ENCODE measurements at places on chromosomes 5 and 9.

DNA sequence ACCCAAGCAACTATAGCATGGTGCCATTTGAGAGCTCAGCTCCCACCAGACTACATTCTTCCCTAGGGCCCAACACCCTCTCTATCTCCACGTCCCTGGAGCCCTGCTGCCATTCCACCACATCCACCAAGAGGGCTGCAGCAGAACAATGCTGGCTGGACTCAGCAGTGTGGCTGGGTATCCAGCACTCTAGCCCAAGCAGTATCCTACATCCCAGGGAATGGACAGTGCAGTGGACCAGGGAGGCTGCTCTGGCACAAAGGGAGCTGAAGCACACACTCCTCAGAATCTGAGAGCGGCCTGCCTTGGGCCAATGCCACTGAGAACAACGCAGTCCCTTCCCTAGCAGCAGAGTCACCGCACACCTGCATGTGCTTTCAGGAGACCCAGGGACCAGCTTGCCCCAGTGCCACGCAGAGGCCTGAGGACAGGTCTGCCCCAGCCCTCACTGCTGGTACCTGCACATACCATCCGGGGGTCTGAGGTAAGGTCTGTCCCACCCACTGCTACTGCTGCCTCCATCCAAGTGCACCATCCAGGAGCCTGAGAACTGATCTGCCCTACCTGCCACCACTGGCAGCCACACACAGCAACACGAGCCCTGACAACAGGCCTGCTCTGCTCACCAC is 95.9 kb downstream of the ZDHHC21 start:
- no peak for DNase-seq

DNA sequence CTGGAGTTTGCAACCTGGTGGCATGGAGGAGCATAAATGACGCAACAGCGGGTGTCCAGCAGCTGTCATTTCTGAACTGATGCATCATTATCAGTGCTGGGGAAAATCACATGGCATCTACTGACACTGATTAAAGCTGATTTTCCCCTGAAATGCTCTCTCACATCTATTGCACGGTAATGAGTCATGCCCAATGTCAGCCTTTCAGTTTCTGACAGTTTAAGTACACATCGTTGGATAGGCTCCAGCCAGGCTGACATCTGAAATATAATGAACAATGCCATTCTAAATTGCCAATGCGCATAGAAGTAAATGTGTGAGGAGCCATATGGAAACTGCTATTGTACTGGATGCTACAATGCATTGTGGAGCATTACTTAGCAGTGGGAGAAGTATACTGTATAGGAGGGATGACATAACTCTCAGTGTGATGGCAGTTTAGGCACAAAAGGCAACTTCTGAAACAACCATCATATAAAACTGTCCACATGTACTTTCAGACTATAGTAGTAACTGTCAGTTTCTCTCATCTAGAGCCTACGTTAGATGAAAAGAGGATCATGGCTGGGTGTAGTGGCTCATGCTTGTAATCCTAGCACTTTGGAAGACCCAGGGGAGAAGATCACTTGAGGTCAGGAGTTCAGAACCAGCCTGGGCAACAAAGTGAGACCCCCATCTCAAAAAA is 389.3 kb upstream of the DMAC1 start:
- no peak for DNase-seq

DNA sequence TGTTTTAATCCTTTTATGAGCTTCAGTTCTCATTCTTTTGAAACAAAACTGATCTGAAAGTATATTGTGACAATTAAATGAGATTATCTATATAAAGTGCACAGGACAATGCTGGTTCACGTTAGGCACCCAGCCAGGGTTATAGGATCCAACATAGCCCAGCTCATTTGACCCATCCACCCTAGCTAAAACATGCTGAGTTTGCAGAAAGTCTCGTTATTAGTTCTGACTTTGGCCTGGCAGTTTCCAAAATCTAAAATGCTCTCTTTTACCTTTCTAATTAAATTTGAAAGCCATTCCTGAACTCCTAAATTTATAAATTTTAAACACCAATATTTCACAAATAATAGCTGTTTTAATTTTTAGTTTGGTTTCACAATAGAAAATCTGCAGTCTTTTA is 131.9 kb upstream of the PTPRD start:
- no peak for DNase-seq

DNA sequence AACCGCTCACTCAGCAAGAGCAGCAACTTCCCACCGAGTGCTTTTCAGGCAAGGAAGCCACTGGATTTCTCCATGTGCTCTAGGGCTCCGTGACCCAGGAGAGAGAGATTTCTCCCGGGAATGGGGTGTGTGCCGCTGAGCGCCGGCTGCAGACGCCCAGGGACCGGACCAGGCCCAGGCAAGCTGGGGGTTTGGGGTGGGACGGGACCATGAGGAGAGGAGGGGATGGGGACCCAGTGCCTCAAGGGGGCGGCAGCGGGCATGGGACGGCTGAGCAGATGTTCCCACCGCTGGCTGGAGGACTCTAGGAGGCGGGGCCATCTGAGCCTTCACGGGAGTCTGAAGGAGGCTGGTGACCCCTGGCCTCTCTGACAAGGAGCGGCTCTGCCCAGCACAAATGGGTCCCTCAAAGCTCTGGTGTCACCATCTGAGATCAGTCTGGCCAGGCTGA is 8.5 kb downstream of the LCN9 start:
- DNase-seq: no peak

DNA sequence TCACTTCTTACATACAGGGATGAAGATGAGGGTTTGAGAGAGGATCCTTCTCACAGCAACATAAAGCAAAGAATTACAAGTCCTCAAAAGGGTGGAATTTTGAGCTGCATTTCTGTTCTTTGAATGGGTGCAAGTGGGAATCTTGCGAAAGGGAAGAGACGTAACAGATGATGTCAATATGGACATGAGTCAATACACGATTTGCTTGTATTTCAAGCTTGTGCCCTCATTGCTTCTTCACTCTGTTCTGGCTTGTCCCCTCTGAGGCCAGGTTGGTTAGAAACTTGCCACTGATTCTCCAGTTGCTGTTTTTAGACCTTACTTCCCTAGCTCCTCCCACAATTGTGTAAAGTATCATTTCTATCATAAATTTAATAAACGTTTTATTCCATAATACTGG is 104.8 kb upstream of the CLINT1 start:
- no peak for DNase-seq

DNA sequence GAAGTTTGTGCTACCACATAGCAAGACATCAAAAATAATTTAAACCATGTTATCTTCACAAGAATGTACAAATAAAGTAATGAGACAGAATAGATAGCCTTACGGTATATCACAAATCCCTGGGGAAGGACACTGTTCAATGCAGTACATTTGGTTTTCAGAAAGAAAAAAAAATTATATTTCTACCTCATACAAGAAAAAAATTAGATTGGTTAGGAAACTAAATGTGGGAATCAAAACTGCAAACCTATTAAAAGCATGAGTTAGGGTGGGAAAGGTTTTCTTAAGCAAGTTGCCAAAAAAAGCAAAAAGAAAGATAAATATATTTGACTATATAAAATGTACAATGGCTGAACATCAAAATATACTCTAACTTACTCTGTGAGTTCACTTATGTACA is 201.9 kb upstream of the NREP start:
- DNase-seq: no peak

DNA sequence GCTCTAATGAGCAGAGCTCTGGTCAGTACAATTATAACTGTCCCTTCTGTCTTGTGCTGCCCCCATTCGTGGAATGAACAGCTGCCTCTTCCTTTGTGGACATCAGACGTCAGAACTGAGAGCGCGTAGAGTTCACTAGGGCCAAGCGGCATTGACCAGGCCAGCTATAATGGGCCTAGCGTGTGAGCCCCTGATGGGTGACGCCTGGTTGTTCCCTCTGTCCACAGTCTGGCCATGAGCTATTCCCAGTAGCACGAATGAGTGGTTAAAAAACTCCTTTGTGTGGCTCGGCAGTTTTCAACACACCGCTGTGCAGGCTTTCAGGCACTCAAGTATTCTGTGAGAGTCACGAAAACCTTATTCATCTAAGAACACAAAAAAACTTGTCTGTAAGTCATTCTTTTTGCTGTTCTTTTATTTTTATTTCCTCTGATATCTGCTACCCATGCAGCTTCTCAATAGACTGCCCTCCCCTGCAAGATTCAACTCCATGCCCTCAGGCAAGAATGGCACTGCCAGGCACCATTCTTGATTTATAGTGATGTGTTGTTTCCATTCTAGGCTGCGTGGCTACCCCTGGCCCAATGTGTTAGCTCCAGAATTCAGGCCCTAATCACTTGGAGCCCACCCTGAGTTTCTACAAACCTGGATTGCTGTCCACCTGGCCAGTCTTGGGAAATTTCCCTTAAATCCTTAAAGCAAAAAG is 52.5 kb downstream of the ANKDD1B start:
- no peak for DNase-seq

GRCh38 chr5:150303070-150303615 is 438 bp upstream of the ARSI start:
- no peak for DNase-seq

- DNase-seq: no peak
Measured at GRCh38 chr5:7474821-7475403, 79.0 kb downstream of the ADCY2 start.

DNA sequence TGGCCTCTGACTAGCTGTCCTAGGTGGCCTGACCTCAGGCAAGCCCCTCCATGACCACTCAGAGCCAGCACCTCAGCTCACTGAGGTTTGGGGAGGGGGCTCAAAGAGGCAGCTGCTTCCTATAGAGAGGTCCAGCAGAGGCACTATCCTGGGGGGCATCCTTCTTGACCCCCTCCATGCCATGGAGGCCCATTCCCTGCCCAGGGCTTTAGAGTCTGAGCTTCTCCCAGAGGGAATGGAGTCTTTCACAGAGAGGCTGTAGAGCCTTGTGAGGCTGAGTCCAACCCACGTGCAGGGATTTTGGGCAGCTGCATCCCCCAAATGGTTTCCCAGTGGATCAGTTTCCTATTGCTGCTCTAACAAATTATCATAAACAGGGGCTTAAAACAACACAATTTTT is 16.9 kb downstream of the IRF1 start:
- no peak for DNase-seq

GRCh38 chr5:6117212-6117611 is 261.1 kb downstream of the MED10 start:
- no peak for DNase-seq

- DNase-seq: no peak
Measured at GRCh38 chr9:116939161-116939560, 252.1 kb downstream of the TRIM32 start.

GRCh38 chr5:30749971-30750370 is 443.5 kb upstream of the CDH6 start:
- DNase-seq: no peak

DNA sequence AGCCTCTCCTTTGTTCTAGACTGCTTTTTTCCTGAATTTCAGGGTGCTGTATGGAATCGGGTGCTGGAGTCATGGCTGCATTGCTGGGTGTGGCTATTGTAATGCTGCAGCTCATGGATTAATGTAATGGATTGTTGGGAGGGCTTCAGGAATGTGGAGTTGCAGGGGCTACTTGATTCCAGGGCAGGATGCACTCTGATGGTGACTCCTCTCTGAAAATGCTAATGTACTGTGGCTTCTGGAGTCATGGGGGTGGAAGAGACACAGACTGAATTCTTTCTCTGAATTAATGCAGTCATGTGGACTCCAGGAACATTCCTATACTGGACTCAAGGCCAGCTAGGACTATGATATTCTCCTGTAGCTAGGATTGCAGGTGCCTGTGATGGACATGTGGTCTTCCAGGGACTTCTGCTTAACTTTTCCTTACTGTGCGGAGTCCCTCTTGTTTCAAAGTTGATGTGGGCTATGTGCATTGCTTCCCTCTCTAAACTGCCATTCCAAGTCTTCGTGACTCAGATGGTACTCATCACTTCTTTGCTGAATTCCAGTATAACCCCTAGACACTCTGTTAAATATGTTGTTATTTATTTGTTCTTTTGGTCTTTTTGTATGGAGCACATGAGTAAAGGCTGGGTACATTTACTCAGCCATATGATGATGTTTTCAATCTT is 396.2 kb downstream of the KCTD16 start:
- no peak for DNase-seq

GRCh38 chr9:136965771-136966484 is 11.4 kb upstream of the PTGDS start:
- DNase-seq: peak; percentile 44

GRCh38 chr9:27227192-27227591 is 69.8 kb downstream of the EQTN start:
- DNase-seq: no peak

GRCh38 chr5:123535648-123536047 is 23.7 kb downstream of the CSNK1G3 start:
- DNase-seq: no peak

DNA sequence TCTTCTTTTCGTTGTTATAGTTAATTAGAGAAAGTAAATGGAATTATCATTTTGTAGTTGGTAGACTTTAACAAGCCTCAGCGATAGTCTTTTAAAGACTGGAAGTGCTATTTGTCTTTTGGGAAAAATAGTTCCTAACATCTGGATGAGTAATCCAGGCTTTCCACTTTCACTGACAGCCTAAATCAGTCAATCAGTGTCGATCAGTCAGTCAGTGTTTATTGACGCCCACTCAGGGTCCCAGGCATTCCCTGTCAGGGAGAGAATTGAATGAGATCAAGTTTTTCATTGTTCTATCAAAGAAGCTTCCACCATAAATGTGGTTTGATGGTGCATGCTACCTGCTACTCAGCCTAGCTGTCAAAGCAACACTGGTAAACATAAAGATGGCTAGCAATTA is 2.6 kb downstream of the ABL1 start:
- no peak for DNase-seq

GRCh38 chr5:92548346-92548745 is 1032.7 kb downstream of the NR2F1-AS1 start:
- no peak for DNase-seq

DNA sequence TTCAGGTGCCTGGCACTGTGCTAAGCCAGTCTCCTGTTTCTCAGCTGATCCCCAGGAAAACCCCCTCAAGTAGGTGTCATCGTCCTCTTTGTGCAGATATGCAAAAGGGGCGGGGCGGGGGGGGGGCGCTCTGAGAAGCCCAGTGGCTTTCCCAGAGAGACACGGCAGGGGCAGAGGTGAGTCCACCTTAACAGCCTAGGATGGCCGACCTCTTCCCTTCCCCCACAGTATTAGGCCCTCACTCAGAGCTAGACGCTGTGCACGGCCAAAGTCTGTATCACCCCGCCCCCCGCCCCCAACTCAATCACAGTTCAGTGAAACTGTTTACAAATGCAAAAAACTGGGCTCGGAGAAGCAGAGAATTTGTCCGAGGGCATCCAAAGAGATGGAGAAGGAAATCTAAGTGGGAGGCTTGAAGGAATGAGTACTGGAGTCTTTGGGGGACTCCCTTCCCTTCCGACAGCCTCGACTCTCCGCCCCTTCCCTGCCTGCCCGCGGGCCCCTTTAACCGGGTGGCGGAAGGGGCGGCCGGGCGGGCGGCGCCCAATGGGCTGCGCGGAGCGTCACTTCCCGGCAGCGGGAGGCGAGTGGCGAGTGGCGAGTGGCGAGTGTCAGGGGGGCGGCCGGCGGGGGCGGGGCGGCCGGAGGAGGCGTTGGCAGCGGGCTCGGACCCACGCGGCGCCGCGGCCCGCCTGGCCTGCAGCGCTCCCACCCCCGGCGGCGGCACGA is at the start of gene ERGIC1:
ERGIC1 (plus strand) TSS at position 566 of the 729 bp plus-strand sequence; CDS start at position 729, 163 bp downstream.
- DNase-seq: peak; percentile 61

GRCh38 chr9:33877727-33878489 is 60.9 kb downstream of the UBE2R2 start:
- DNase-seq: no peak
